ENCODE measurements at places on chromosomes 5 and 9.

DNA sequence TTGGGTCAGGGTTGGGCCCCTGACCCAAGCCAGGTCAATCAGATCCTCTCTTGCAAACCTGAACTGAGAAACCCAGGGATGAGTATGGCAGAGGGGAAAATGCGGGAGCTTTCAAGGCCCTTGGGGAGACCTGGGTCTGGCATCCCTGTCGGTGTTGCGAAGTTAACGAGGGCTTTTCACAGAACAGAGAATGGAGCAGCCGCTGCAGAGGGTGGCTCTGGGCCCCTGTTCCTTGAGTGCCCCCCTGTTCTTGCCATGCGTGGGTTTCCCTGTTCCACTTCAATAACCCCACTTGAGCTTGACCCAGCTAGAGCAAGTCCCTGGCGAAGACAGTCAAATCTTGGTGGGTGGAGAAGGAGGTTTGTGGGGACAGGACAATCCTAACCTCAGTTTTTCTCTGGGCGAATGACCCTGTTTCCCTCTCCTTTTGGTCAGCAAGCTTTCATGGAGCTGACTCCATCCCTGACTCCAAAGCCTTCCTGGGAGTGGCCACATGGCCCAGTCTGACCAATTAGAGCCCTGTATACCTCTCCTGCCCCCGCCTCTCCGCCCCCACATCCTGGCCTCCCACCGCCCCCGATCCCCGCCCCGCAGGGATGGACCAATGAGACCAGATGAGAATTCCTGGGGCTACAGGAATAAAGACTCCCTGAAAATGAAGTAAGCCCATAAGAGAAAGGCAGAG lies 2.9 kb upstream of the VDAC1 start:
- DNase-seq: no peak

DNA sequence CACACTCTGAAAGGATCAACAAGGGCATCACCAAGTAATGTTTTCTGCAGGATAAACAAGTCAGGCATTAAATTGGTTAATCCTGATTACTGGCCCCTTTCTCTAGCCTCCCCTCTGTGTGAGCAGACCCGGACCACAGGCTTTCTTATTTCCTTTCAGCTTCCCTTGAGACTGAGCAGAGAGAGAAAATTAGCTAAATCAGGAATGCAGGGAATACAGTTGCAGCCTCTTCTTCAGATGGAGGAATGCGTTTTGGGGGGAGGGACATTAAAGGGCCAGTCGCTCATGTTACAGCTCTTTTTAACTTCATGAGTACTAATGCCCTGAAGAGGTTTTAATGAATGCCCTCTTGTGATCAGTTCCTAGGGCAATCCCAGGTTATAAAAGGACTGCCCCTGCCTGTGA lies 19.8 kb downstream of the PCDHAC2 start:
- no peak for DNase-seq

GRCh38 chr5:166117072-166118066 lies 2174.1 kb upstream of the WWC1 start:
- no peak for DNase-seq

DNA sequence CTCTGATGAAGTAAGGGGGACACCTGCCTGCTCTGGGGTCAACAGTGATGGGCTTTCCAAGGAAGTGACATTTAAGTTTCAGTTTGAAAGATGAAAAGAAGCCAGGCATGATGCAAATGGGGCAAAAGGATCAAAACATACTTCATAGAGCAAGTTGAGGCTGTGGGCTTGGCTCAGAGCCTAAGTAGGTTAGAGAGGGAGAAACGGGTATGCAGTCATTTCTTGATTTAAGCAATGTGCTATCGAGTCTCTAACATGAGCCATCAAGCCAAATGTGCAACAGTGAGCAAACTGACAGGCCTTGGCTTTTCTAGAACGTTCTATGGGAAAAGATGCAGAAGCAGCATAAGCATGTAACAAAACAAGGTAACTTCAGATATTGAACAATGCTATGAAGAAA lies 80.6 kb downstream of the ADRB2 start:
- no peak for DNase-seq

DNA sequence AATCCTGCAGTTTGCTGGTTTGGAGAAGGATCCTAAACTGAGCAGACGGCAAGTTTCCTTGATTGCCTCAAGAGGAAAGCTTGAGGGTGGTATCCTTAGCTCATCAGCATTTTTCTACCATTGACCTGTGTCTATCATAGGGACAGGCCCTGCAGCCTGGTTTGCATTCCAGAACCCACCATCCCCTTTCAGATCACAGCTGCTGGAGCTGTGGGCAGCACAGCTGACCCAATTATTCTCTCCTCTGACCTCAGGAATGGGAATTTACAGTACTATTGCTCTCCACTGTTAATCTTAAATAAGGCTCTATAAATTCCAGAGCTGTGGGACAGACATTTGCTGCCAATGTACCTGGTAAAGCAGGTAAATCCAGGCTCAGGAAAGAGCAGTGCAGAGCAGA lies 163.0 kb downstream of the SPOCK1 start:
- no peak for DNase-seq

GRCh38 chr9:93595461-93595860 lies 19.1 kb downstream of the PHF2 start:
- DNase-seq: no peak

DNA sequence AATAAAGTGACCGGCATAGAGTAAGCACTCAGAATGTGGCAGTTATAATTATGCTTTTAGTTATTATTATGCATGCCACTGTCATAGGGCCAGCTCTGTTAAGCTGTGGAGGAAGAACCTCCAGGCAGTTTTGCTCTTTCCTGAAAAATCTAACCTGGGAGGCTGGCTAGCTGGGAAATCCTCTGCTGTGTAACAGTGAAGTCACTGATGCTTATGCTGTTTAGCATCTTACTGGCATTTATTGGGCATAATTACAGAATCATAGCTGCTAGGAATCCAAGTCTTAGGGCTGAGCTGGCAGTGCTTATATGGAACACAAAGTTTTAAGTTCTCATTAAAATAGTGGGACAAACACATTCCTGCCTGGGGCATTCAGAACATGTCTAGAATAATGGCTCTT lies 5.5 kb upstream of the GSN start:
- no peak for DNase-seq
